ENCODE measurements at places on chromosomes 2 and 18.

DNA sequence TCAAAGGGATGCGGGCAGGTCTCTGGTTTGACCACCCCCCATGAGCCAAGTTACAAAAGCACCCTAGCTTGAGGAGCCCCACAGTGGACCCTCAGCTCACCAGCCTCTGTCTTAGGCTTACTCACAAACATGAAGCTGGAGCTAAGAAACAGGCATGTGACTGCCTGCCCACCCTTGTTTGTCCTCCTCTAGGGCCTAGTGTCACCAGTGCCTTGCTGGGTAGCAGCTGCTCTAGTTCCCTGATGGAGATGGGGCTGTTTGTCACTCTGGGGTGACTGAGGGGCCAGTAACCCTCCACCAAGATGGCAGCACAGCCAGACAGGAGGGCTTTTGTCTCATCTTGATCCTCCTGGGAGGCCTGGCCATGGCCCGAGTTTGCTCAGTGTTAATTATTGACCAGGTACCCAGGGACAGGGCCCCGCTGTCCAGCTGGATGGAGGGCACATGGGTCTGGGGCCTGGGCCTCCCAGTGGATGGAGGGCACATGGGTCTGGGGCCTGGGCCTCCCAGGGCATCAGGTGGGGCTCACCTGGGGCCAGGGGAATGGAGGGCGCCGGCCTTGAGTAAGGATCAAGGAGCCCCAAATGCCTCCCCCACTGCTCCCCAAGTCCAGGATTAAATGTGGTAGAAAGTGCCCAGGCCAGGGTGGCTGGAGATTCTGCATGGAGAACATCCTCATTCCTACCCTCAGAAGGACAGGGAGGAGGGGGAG is 185.9 kb upstream of the HAAO start:
- DNase-seq, result peak; percentile 67
- no peaks in the 10 kb centered on the region for H3K36me3 ChIP-seq
- peak overlapping the region; percentile 84 for H3K27ac ChIP-seq
- no peak overlapping the region for H3K4me3 ChIP-seq
- peaks cover 25% of the 10 kb centered on the region for H3K4me1 ChIP-seq
- no peaks in the 10 kb centered on the region for H3K27me3 ChIP-seq

GRCh38 chr2:60459851-60460250 is 93.6 kb downstream of the BCL11A start:
- H3K4me3 ChIP-seq, result no peak overlapping the region
- DNase-seq, result no peak
- H3K36me3 ChIP-seq, result peaks cover 14% of the 10 kb centered on the region
- no peaks in the 10 kb centered on the region for H3K4me1 ChIP-seq

- H3K4me1 ChIP-seq, result no peaks in the 10 kb centered on the region
- no peak overlapping the region for H3K4me3 ChIP-seq
- no peak for DNase-seq
- no peaks in the 10 kb centered on the region for H3K27me3 ChIP-seq
These were observed 120.8 kb upstream of the FOSL2 start for GRCh38 chr2:28271919-28272250.

DNA sequence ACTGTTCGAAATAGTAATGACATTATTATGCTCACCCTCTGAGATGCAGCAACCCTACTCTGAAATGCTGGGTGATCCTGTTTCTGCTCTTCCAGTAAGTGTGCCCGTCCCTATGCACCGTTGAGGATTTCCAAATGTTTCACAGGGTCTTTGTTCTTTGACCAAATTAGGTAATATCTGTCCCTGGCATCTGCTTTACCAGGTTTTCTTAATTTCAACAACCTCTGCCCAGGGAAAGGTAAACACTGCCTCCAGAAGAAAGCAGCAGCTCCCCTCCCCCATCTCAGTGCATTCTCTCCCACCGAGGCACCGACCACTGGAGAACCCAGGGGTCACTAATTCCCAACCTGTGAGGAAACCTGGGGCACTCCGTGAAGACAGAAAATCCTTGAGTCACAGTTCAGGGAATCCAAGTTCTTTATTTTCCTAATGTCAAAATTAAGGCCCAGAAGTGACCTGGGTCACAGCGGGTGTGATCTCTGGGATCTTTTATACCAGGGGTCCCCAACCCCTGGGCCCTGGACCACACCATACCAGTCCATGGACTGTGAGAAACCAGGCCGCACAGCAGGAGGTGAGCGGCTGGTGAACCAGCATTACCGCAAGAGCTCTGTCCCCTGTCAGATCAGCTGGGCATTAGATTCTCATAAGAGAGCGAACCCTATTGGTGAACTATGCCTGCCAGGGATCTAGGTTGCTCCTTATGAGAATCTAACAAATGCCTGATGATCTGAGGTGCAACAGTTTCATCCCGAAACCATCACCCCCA is 1.2 kb upstream of the GRB14 start:
- H3K27ac ChIP-seq, result no peak overlapping the region
- no peak for DNase-seq
- no peaks in the 10 kb centered on the region for H3K36me3 ChIP-seq
- H3K27me3 ChIP-seq, result no peaks in the 10 kb centered on the region
- H3K4me3 ChIP-seq, result no peak overlapping the region
- H3K4me1 ChIP-seq, result no peaks in the 10 kb centered on the region

DNA sequence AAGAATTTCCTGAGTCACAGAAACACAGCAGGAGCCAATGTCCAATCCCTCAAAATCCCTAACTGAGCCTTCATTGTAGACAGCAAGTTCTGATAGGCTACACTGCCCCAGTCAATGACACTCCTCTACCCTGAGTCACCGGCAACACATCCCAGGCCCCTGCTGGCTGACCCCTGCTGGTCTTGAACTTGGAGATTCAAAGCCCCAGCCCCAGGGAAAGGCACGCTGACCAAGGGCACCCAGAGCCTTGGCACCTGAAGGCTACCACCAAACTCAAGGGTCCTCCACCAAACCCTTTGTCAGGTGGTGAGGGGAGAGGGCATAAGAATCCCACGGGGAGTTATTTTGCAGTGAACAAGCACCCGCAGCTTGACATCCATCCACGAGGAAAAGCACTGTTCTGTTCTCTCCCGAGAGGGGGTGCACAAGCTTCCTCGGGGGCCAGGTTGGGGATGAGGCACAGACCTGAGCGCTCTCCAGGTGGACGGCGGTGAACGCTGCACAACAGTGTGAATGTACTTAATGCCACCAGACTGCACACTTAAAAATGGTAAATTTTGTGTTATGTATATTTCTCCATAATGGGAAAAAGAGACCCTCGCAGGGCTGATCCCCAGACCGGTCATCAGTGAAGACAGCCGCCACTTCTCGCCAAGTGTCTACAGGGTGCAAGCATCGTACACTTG is 46.9 kb downstream of the TFCP2L1 start:
- no peaks in the 10 kb centered on the region for H3K4me1 ChIP-seq
- H3K27ac ChIP-seq, result no peak overlapping the region
- H3K4me3 ChIP-seq, result no peak overlapping the region
- no peaks in the 10 kb centered on the region for H3K36me3 ChIP-seq
- DNase-seq, result no peak

DNA sequence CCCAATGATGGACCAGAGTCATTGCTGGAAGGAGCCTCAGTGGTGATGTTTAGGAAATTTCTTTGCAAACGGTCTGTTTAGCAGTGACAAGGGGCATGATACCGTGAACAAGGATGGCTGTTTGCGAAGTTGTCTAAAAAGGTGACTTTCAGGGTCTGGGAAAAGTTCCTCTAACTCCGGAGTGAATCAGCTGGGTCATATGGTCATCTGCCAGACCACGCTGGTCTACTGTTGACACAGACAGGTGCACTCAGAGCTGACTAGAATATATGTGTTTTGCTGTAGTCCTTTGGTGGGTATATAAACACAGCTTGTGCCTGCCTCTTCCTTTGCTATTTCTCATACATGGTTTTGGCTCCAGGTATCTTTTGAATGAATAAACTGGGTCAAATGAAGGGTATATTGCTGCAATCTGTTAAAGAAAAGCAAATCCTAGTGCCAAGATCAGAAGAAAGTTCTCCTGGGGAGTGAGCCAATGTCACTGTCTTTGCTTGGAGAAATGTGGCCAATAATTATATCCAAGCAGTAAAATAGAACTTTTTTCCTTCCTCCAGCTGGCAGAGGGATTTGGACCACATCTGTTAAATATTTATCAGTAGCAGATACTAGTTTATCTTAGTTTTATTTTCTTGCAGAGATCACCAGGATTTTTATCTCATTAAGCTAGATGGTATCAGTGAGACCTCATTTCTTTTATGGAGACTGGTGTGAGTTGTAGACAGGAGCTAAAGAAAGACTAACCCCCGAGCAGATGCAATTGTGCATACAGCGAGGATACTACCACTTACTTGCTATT is 286.0 kb downstream of the TRIB2 start:
- no peak for DNase-seq
- H3K27ac ChIP-seq, result no peak overlapping the region
- no peaks in the 10 kb centered on the region for H3K36me3 ChIP-seq
- no peaks in the 10 kb centered on the region for H3K27me3 ChIP-seq
- peaks cover 8% of the 10 kb centered on the region for H3K4me1 ChIP-seq

DNA sequence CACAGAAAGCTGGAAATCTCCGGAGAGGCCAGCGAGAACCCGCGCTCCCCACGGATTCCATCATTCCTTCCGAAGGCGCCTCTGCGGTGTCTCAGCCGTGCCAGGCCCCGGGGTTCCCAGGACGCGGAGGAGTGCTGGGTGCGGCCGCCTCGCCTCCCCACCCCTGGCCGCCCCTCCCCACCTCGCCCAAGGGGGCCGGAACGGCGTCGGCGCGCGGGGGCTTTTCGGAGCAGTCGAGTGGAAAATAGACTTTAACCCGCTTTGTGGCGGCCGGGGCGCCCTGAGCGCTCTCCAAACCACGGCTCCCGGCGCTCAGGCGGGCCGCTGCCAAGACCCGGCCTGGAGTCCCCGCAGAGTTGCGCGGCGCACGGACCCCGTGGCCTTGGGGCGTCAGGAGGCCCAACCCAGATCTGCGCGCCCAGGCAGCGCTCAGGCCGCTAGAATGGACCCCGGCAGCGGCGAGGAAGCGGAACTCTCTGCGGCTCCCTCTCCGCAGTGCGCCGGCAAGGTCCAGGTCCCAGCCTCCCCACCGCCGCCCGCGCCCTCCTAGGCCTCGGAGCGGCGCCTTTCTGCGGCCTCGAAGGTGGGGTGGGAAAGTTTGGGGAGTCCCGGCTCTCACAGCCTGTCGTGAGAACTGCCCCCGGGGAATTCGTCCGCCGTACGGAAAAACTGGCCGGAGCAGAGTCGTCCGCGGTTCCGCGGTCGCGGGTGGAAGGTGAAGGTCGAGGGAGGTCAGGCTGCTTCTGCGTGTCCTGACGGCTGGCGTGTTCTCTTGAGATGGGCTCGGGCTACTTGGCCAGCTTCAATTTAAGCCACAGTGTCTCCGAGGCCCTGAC is 1.2 kb upstream of the EMX1 start:
- no peak overlapping the region for H3K27ac ChIP-seq
- no peaks in the 10 kb centered on the region for H3K36me3 ChIP-seq
- H3K4me1 ChIP-seq, result peaks cover 4% of the 10 kb centered on the region
- DNase-seq, result peak; percentile 88
- H3K4me3 ChIP-seq, result peak overlapping the region; percentile 27

DNA sequence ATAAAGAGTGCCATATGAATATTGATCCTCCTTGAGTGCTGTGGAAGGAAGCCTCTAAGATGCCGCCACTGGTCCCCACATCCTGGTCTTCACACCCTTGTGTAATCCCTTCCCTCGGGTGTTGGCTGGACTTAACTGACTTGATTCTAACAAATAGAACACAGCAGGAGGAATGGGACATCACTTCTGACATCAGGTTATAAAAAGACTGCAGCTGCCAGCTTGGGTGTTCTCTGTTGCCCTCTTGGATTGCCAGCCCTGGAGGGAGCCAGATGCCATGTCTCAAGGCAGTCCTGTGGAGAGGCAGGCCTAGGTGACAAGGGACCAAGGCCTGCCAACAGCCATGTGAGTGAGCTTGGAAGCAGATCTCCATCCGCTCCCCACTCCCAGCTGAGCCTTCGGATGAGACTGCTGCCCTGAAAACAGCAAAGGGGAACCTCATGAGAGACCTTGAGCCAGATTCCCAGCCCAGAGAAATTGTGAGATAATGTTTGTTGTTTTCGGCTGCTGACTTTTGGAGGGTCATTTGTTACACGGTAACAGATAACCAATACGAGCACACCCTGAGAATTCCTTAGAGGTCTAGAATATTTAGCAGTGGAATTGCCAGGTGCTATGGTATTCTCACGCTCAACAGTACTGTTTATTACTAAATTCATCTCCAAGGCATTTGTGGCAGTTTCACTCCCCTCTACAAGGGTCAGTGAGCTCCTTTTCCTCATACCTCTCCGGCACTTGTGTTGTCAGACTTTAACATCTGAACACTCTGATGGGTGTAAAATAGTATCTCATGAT is 32.5 kb downstream of the HPCAL1 start:
- no peaks in the 10 kb centered on the region for H3K36me3 ChIP-seq
- H3K4me1 ChIP-seq, result peaks cover 12% of the 10 kb centered on the region
- no peak for DNase-seq
- no peaks in the 10 kb centered on the region for H3K27me3 ChIP-seq
- H3K4me3 ChIP-seq, result no peak overlapping the region

DNA sequence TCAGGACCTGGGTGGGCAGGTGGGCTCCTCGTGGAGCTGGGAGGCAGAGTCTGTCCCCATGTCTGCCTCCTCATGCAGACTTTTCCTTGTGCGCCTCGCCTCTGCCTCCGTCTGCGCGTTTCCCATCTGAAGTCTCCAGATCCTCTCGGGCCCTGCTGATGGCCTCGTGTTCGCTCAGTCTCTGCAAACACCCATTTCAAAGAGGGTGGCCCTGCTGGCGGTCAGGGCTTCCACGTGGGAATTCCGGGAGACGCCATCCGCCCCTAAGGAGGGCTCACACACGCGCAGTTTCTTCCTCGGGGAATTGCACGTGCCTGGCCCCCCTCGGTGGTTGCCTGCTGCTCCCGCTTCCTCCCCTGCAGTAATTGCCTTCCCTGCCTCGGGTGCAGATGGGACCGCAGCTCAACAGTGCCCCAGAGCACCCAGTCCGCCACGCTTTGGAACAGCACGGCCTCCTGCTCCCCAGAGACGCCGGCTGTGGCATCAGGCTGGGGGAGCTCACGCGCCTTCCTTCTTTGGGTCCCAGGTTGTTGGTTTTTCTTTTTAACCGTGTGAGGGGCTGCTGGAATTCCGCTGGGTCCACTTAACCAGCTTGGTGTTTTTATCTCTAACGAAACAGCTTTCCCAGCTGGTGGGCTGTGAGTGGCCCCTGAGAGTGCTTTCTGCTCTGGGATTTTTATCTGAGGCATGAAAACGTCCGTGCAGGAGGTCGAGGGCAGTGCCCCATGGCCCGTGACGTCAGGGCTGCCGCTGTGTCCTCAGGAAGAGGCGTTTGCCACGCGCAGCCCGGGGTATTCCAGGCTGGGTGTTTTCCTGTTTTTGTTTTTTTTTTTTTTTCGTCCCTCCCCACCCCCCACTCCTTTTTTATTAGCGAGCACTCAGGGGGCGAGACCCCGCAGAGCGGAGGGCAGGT is 16.1 kb downstream of the NFATC1 start:
- H3K27me3 ChIP-seq, result no peaks in the 10 kb centered on the region
- H3K27ac ChIP-seq, result no peak overlapping the region
- H3K4me1 ChIP-seq, result no peaks in the 10 kb centered on the region
- no peak for DNase-seq
- no peak overlapping the region for H3K4me3 ChIP-seq
